ENCODE measurements at places on chromosomes 1 and 21.

DNA sequence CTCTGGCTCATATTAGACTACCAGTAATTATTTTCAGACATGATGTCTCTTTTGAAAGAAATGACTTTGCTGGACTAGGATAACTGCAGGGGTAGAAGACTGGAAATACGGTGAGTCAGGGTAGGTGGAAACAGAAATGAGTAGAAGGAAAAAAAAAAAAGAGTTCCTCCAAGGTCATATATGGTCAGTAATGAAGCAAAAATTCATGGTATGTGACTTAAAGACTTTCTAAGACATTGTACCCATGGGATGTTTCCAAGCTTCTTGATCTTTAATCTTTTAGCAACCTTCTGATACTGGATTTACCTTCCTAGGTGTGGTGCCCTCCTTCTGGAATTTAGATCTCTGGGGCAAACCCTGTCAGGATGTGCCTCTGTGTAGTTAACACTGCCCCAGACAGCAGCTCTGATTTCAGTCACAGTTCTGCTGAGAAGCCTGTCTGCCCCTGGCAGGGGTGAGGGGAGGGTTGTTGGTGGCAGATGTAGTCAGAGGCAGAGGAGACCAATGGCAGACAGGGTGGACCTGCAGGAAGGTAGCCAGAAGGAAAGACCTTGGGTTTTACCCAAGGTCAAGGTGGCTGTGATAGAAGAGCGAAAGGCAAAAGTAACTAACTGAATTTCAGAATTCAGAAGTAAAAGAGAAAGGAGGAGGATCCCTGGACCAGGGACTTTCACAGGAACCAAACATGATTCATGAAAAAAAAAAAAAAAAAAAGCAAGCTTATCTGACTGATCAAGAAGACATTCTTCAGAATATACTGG, 44.1 kb upstream of the BCL10 start:
- DNase-seq, result no peak

DNA sequence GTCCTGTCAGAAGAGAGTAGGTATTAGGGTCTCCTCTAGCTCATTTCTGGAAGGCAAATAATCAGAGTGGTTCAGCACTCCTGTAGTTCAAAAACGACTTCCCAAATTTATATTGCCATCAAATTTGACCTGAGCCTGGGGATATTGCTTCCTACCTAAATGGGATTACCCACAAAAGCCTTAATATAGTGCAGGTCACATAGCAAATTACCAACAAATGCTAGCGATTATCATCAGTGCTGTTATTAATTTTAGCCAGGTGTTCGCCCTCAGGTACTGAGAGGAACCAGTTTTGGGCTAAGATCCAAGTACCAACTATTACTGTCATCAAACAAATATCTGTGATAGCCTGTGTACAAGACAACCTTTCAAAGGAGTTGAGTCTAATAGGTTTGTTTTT, 661.8 kb upstream of the PTBP2 start:
- no peak for DNase-seq

DNA sequence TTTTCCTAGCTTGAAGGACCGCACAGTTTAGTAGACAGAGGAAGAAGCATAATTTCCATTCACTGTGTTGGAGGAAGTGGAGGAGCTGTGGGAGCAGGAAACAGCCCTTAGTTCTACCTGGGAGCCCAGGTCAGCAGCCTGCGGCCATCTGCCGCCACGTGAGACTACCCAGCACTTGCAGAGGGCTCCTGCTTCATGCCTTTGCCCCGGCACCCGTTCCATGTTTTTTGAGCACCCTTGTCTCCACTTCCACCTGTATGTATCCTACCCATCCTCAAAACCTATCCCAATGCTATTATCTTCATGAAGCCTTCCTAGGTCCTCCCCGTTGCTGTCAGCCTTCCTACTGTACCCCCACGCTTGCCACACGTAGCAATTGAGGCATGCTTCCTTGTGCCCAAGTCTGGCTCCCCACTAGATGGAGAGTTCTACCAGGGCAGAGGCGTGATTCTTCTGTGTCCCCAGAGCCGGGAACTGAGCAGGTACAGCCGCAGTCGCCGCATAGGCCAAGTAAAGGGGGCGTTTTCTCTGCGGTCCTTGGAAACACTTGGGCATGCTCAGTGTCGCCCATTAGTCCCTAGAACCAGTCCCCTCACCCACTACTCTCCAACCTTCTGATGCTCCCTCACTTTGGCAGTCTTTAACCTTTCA, 1.9 kb downstream of the SLC6A9 start:
- no peak for DNase-seq

GRCh38 chr1:217139513-217139912, 416.3 kb upstream of the ESRRG start:
- no peak for DNase-seq

DNA sequence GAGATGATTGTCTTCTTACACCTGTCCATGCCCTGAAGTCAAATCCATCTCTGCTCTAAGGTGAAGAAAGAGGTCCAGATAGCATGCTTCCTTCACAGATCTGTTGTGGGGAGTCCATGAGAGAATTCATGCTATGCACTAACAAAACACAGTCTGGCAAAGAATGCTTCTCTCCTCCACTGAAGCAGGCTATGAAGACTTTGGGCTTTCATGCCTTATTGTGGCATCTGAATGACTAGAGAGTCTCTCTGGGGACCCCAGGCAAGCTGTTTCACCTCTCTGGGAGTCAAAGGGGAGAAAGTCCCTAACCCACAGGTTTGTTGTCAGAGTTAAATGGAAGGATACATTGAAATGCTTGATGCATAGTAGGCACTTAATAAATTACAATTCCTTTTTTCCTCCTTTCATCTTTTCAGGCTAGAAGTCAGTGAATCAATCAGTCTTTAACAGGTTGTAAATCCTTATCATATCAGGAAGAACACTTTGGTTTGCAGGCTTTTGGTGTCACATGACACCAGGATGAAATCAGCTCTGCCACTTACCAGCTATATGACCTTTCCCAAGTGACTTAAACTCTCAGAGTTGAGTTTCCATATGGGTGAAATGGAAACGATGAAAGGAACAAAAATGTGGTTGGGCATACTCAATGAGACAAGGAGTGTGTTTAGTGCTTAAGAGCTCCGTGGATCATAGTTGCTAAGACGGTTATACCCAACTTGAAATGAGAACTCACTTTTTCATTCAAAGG, 200.1 kb upstream of the DAB1 start:
- no peak for DNase-seq

DNA sequence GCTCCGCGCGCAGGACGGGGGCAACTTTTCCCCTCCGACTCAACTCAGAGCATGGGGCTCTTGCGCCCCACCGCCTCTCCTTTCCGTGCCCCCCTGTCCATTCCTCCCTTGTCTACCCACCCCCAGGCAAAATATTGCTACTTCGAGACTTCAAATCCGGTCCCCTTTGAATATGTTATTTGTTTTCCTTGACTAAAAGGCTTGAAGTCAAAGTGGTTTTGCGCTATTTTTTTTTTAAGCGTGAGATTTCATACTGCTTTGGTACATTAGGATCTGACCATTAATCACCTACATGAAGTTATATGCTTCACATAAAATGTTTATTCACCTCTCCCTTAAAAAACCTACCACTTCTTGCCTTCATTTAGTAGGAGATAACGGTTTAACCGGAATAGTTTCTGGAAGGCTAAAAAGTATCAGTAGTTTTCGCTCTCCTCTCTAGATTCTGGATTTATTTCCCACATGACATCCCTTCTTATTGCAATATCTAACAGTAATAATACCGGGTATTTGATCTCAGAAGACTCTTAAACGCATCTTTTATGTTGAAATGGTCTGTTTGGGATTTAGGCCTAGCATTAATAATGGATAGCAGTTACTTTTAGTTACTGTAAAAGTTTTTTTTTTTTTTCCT, 1.6 kb downstream of the NFIA start:
- no peak for DNase-seq

DNA sequence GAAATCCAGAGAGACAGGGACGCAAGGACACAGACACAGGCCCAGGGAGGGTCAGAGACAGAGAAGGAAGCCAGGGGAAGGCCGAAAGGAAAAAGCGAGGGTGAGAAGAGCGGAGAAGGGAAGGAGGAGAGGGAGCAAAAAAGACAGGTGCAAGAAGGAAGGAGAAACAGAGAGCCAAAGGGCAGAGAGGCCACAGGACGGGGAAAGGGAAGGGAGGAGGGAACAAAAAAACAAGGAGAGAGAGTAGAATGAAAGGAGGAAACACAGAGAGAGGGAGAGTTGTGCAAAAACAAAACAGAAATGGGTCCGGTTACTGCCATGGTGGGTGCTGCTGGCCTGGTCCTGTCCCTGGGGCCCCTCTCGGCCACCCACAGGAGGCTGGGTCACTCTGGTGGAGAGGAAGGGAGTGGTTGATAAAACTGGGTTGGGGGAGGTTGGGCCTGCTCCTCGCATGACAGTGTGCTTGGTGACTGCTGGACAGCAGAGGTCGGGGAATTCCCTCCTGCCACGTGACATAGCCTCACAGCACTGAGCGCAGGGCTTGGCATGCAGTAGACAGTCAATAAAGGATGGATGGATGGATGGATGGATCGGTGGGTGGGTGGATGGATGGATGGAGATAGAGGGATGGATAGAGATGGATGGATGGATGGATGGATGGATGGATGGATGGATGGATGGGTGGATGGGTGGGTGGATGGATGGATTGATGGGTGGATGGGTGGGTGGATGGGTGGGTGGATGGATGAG, 64.8 kb downstream of the RAP1GAP start:
- DNase-seq, result no peak

DNA sequence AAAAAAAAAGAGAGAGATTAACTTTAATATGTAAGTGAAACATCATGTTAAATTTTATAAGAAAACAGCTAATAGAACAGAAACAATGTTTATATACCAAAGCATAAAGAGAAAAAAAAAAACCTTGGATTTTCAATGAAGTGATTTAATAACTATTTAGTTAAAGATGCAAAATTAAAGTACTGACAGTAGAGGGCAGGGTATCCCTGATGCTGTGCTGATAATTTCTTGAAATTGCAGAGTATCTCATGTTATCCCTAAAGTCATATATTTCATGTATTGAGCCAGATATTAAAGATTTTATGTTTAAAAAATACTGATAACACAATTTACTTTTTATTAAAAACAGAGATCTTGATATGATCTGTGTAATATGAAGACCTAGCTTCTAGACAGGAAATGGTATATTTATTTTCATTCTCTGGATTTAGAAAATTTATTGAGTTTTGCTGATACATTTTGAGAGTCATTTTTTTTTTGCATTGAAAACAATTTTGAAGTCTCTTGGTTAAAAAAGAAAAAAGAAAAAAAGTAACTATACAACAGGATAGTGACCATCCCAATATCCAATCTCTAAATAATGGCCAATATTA, 273.2 kb downstream of the USP25 start:
- DNase-seq, result no peak

Measured in erythroblast (primary cell).